PC-3 (cell line): ENCODE measurements at places on chromosomes 1 and 21.

- DNase-seq: peak; percentile 20
Measured at GRCh38 chr1:1116701-1117468, 996 bp upstream of the C1orf159 start.

- DNase-seq: peak; percentile 32
Measured at GRCh38 chr1:2611031-2611501, 21.8 kb downstream of the MMEL1 start.

GRCh38 chr21:32270748-32271147 is 8.1 kb downstream of the MIS18A start:
- no peak for DNase-seq

DNA sequence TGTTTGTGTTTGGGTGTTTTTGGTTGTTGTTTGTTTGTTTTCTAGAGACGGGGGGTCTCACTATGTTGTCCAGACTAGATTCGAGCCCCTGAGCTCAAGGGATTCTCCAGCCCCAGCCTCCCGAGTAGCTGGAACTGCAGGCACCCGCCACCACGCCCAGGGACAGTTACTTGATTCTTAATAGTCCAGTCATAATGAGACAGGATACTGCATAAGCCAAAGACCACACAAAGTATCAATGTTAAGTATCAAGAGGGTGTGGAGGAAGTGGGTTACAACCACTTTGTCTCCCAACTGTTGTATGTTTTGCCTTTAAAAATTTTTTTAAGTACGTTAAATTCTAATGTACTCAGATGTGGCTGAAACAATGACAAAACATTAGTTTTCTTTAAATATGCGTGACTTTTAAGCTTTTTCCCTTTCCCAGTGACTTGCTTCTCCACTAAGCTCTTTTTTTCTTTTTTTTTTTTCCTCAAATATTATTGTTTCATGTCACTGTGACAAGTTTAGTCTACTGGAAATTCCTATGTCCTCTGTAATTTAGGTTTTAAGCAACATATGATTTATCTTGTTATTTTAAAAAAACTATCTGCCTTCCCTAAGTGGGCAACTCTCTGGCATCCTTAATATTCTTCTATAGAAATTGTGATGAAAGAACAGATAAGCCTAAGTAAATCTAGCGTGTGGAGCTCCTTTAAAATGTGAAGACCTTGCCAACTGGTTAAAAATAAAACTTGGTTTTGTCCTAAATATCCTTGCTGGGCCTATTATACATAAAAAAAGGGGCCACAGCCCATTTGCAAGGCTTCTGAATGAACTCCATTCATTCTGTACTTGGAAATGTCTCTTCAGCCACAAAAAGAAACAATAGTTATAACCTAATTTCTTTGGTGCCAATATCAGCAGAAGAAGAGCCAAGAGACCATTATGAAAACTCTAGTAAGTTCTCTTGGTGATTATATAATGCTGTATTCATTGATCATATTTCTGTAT is 56.2 kb upstream of the DPH5 start:
- DNase-seq: no peak

DNA sequence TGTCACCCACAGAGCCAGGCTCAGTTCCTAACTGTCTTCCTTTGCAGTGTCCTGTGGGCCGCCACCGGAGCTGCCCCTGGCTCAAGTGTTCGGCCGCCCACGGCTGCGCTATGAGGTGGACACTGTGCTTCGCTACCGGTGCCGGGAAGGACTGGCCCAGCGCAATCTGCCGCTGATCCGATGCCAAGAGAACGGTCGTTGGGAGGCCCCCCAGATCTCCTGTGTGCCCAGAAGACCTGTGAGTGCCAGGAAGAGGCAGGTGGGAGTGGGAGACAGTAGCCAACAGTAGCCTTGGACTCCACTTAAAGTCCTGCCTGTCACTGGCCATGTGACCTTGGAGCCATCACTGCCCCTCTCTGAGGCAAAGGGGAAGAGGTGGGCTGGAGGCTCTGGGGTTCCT is 16.6 kb downstream of the BCAN start:
- no peak for DNase-seq

DNA sequence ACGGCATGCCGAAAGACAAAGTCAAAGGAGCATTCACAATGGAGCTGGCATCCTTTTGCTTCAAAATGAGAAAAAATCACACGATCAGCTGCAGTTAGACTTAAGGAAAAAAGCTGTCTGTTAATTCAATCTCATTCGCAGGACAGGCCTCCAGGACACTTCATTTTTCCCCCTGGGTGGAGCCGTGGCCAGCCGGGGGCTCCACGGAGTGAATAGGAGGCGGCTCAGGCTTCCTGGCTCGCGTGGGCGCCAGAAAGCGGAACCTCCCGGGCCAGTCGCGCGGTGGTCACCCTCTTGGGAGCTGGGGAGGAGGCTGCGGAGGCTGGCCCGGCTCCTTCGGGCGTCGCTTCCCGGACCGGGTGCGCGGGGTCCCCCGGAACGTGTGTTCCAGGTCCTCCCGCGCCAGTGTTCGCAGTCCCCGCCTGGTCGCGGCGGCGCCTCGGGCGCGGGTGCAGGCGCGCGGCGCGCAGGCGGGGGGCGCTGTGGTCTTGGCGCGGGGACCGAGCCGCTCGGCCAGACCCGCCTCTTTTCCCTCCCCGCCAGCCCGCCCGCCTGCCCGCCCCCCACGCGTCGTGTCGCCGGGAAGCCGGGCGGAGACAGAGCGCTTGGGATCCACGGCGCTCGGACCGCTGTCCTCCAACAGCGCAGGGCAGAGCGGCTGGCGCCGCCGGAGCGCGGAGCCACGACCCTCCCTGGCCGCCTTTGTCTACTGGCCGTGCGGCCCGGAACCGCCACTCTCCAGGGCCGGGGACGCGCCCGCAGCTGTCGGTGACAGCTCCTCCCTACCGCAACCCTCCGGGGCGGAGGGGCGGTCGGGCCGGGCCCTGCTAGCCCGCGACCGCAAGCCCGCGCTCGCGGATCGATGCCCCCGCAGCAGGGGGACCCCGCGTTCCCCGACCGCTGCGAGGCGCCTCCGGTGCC is at the start of gene RHOU:
RHOU (plus strand) TSS at position 599 of the 921 bp plus-strand sequence; CDS start at position 863, 264 bp downstream.
- peak; percentile 34 for DNase-seq

GRCh38 chr1:42184616-42185015 is 20.1 kb upstream of the GUCA2A start:
- DNase-seq: no peak

GRCh38 chr1:113390871-113391648 is 745 bp downstream of the MAGI3 start:
- DNase-seq: peak; percentile 54

GRCh38 chr1:6083385-6083784 is 37.7 kb downstream of the KCNAB2 start:
- DNase-seq: no peak

- DNase-seq: no peak
Measured at GRCh38 chr1:46041551-46041950, 90.9 kb downstream of the PIK3R3 start.

GRCh38 chr1:61523893-61524605 is 200.9 kb downstream of the TM2D1 start:
- DNase-seq: no peak

DNA sequence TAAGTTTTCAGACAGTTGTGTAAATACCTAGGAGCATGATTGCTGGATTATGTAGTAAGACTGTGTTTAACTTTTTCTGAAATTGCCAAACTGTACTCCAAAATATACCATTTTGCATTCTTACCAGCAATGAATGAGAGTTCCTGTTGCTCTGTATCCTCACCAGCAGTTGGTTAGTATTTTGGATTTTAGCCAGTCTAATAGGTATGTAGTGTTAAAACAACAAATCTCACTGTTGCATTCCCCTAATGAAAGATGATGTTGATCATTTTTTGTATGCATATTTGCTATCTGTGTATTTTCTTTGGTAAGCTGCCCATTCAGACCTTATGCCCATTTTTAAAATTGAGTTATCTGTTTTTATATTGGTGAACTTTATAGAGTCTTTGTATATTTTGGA is 89.9 kb downstream of the RASAL2 start:
- DNase-seq: no peak

DNA sequence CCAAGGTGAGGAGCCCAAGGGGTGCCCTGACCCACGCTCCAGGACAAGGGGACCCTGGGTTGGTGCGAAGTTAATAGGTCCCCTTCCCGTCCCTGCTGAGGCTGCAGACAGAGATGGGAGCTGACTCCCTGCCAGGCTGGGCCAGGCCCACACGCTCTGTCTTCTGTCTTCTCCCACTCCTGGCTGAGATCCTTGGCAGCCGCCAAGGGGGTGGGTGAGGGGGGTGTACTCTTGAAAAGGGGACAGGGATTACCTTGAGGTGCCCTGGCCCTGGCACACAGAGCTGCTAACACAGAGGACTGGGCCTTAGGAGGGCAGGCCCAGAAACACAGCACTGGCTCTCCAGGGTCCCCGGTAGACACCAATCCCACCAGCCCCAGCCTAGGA is 11.0 kb upstream of the CTRC start:
- DNase-seq: no peak

- DNase-seq: no peak
Measured at GRCh38 chr1:5485968-5486696, 506.1 kb downstream of the NPHP4 start.

- no peak for DNase-seq
Measured at GRCh38 chr1:176694713-176695112, 231.7 kb downstream of the PAPPA2 start.

DNA sequence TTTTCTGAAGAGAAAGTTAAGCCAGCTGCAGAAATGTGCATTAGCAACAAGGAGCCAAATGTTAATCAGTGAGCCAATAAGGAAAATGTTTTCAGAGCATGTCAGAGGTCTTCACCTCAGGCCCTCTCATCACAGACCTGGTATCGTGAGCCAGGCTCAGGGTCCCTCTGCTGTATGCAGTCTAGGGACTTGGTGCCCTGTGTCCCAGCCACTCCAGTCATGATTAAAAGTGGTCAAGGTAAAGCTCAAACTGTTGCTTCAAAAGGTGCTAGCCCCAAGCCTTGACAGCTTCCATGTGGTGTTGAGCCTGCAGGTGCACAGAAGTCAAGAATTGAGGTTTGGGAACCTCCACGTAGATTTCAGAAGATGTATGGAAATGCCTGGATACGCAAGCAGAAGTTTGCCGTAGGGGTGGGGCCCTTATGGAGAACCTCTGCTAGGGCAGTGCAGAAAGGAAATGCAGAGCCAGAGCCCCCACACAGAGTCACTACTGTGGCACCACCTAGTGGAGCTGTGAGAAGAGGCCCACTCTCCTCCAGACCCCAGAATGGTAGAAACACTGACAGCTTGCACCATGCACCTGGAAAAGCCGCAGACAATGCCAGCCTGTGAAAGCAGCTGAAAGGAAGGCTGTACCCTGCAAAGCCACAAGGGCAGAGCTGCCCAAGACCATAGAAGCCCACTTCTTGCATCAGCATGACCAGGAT is 1128.7 kb downstream of the AMY1C start:
- no peak for DNase-seq

- DNase-seq: no peak
Measured at GRCh38 chr1:43800771-43801170, 93.4 kb downstream of the ST3GAL3 start.

GRCh38 chr1:46171871-46172270 is 3.0 kb upstream of the TSPAN1 start:
- peak; percentile 93 for DNase-seq

DNA sequence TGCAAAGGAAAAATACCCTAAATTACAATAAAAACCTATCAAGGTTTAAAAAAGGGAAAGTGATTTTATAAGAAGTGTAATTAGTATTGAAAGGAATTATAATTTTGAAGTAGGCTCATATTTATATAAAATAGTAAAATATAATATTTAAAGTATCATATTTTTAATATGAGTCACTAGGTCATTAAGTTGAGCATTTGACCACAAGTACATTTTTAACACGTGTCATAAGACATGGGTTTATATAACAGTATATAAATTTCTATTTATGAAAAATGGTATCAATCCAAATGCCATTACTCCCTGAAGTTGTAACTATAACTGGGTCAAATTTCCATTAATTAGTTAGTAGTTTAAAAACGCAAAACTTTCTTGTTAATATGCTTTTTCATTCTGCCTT is 365.9 kb downstream of the COL11A1 start:
- DNase-seq: peak; percentile 20

GRCh38 chr1:184392779-184393522 is 6.1 kb downstream of the C1orf21 start:
- DNase-seq: no peak

GRCh38 chr1:1168451-1169411 is 4.9 kb upstream of the TTLL10 start:
- no peak for DNase-seq

- no peak for DNase-seq
Measured at GRCh38 chr1:31830065-31830464, 14.2 kb upstream of the SPOCD1 start.
